ENCODE measurements at places on chromosomes 6 and 20.

DNA sequence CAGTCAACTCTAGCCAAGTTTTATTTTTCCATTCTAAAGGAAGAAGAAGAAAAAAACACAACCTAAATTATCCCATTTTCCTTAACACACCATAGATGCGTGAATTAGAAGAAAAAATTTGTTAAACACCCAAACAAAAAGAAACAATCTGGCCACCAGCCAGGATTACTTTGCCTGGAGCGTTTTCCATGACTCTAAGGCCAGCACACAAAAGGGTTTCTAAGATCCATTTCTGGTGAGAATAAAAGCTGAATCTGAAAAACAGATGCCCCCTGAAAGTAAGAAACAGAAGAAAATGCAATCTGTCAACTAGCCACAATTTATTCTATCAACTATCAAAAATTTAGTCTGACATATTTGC is 267.2 kb upstream of the SULF2 start:
- DNase-seq = no peak

DNA sequence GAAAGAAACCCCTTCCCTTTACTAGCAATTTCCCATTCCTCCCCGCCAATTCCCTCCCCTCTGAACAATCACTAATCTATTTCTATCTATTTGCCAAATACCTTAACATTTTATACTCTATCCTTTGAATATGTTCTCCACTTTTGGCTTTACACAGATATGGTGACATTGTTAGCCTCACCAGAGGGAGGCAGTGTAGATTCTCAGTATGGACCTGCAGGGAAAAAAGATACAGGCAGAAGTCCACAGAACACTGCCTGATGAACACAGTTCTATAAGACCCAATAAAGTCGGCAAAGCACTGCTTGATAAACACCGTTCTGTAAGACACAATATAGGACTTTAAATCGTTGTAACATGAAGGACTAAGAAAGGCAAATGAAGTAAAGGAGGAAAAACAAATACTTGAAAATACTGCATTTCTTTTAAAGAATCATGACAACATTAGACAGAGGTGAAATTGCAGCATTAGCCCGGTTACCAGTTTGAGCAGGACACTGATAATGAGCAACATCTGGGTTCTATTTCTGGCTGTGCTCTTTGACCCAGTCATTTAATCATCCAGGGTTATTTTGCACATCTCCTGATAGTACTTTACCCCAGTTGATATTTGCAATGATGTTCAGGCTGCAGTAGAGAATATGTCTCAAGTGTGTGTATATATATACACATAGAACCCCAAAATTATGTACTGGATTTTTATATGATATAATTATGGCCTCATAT is 296.8 kb downstream of the UTRN start:
- DNase-seq = no peak

DNA sequence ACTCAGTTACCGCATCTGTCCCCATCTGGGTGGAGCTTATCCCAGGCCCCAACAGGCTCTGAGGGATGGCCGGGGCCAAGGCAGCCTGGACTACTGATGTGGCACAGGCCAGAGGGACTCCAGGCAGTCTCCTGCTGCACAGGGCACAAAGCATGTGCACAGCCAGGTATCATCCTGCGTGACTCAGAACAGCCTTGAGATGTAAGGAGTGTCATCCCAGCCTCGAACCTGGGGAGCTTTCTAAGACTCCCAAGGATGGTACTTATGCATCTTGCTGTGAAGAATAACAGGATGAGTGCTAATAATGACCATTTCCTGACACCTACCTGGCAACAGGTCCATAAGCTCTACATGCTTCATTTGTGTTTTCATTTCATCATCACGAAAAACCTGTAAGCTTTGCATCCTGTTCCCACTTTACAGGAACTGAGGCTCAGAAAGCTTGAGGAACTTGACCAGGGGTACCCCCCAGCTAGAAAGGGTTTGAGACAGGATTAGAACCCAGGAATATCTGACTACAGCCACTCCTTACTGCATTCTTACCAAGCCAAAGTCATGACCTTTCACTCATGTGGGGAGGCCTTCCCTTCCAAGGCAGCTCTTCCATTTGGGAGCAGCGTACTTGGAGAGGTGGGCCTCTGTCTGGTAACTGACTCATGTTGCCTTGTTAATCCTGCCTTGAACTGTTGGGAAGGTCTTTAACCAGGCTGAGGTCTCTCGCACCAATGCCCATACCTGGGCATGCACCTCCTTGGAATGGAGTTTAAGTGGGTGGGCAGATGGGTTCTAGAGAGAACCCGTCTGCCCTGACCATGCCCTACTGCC is 1.9 kb downstream of the TRIB3 start:
- DNase-seq = no peak

DNA sequence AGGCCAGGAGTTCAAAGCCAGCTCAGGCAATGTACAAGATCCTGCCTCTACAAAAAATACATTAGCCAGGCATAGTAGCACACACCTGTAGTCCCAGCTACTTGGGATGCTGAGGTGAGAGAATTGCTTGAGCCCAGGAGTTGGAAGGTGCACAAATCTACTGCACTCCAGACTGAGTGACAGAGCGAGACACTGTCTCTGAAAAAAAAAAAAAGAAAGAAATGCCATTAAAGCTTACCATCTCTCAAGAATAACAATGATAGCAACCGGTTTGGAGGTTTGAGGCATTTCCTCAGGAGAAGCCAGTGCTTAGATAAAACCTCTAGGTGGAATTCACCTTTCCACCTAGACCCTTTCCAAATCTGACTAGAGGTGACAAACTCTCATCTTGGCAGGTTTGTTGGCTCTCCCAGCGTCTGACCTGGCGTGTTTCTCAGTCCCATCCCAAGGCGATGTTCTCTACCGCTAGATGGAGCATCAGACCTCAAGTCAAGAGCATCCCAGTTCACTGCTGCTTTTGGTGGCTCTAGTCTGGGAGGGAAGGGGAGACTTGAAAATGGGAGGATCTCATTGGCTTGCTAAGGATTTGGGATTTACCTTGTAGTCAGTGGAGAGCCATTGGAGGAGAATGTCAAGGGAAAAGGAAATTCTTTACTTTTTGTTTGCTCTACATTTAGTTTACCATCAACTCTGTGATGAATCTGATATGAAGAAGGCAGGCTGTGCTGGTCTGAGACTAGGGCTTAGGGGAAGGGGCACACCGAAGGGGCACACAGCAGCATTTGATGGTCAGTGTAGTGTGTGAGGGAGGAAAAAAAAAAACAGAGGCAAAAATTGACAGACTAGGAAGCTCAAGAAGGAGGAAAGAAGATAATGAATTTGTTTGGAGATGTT is 67.9 kb downstream of the NCOA7 start:
- DNase-seq = no peak

GRCh38 chr6:168279403-168279935 is 40.1 kb downstream of the DACT2 start:
- DNase-seq = no peak

GRCh38 chr6:155676346-155676745 is 220.7 kb upstream of the NOX3 start:
- no peak for DNase-seq

- no peak for DNase-seq
These were observed 113.7 kb upstream of the ENPP5 start for GRCh38 chr6:46284475-46284874.

- DNase-seq = no peak
These were observed 5.0 kb downstream of the PCMT1 start for GRCh38 chr6:149754548-149754947.

DNA sequence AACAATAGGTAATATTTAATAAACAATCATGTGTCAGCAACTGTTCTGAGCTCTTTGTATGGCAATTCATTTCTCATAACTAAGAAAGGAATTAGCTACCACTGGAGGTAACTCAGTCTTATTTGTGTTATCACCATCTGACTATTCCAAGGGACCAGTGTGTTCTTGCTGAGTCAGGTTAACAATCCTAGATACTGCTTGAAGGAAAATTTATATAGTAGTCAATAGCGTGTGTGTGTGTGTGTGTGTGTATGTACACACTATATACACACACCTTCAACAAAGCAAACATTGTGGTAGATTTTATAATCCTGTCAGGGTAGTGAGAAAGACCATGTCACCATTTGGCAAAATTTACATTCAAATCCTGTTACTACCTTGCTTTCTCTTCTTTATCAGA is 45.8 kb upstream of the SMIM8 start:
- no peak for DNase-seq

DNA sequence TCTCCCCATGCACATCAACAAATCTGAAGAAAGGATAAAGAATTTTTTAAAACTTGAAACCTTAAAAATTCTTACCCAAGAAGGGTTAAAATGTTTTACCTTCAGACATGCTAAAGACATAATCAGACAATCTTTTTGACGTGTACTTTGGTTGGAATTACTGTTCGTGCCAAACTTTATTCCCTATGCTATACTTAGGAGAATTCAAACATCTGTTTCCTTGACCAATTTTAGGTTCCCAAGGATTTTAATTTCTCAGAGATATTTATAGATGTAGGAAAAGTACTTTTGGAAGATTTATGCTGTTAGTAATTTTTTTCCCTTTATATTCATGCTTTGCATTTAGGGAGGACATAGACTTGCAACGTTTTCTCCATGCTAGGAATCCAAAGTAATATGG is 108.4 kb downstream of the AFG1L start:
- DNase-seq = no peak

DNA sequence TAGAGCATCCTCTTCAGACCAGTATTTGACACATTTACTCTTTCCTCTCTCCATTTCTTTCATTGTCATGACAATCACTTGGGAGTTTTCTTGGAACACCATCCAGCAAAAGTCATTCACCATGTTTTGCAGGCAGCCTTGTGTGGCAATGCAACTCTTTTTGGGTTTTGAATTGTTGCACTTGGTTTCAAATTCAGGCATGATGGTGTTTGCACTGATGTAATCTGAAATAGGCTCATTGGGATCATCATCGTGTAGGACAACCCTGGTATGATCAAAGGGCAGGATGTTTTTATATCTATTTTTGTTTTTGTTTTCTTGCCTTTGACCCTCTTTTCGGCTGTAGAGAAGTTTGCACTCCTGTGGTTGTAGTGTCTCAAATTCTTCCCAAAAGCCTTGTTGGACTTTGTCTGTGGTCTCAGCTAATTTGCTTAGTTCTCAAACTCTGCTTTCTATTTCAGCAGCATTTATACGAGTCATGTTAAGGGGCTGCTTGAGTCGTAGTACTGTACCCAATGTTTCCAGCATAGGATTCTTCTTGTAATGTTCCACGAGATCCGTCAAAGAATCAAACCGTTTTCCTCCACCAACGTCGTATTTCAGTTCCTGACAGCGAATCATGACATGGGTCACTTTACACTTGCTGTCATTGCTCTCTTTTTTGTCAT is 160.8 kb upstream of the TNFAIP3 start:
- DNase-seq = no peak

- DNase-seq = no peak
These were observed 96.8 kb downstream of the RIMS1 start for GRCh38 chr6:71983131-71983530.

GRCh38 chr20:8408587-8409307 is 276.7 kb downstream of the PLCB1 start:
- DNase-seq = no peak

DNA sequence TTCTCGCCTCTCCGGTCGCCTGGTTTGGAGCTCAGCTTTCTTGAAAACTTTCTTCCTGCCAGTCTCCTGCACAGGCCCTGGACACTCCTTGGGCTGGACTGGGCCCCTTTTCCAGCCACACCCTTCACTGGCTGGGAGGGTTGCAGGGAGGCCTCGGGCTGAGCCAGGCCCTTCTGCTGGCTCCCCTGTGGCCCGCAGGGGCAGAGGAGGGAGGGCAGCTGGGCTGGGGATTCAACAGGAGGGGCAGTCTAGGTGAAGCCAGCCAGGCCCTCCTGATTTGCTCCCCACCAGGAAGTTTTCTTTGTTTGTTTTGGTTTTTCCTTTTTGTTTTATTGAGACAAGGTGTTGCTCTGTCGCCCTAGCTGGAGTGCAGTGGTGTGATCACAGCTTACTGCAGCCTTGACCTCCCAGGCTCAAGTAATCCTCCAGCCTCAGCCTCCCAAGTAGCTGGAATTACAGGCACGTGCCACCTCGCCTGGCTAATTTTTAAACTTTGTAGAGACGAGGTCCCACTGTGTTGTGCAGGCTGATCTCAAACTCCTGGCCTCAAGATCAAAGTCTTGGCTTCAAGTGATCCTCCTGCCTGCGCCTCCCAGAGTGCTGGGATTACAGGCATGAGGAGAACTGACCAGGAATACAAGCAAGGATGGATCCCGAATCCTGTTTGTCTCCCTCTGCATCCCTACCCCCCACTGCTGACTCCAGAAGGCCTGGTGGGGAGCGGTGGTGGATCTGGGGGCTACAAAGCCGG is 23.5 kb upstream of the CDH22 start:
- DNase-seq = no peak

- peak; percentile 41 for DNase-seq
These were observed 320.5 kb downstream of the MMUT start for GRCh38 chr6:49142421-49143151.

DNA sequence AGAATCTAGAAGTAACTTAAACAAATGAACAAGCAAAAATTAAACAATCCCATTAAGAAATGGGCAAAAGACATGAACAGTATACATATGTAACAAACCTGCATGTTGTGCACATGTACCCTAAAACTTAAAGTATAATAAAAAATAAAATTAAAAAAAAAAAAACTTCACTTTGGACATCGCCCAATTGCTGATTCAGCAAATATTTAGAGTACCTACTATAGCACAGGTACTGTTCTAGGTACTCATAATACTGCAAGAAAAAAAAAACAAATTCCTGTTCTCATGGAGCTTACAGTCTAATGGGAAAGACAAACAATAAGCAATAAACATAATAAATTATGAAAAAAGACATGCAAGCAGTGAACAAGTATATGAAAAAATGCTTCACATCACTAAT is 501.5 kb upstream of the HS3ST5 start:
- DNase-seq = no peak

DNA sequence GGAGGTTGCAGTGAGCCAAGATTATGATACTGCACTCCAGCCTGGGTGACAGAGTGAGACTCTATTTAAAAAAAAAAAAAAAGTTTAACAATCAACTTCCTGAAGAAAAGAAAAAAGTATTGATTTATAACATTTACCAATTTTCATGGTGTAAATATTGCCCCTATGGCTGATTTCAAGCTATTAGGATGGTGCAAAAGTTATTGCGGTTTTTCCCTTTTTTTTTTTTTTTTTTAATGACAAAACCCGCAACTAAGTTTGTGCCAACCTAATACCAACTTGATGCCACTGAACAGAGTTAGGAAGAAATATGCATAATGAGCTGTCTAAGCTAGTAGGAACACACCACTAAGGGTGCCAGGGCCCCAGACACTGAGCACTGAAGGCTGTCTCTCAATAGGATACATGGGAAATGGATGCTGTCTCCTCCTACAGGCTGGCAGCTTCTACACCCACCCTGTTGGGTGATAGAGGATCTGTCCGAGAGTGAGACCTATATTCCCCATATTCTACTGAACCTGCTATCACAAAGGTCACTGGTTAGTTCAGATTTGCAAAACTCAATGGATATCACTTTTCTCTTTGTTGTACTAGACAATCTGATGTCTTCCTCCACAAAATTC is 6.5 kb upstream of the PERP start:
- DNase-seq = no peak

GRCh38 chr20:16714751-16715150 is 15.1 kb upstream of the SNRPB2 start:
- DNase-seq = no peak

GRCh38 chr6:100105138-100105537 is 111.1 kb upstream of the MCHR2 start:
- DNase-seq = no peak
